ENCODE measurements at places on chromosomes 13 and 19.

GRCh38 chr19:5434351-5434917 is 20.8 kb upstream of the ZNRF4 start:
- DNase-seq: no peak

DNA sequence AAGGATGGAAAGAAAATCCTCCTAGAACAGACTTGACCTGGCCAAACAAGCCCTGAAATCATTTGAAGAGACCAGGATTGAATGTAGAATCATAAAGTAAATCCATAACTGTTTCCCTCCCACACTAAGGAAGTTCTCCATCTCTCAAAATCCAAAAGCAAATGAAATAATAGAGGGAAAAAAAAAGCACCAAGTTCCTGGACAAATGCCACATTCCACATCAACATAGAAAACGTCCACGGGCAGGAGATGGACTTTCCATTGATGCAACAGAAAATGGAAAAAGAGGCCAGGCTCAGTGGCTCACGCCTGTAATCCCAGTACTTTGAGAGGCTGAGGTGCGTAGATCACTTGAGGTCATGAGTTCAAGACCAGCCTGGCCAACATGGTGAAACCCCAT is 56.2 kb downstream of the INSR start:
- no peak for DNase-seq

DNA sequence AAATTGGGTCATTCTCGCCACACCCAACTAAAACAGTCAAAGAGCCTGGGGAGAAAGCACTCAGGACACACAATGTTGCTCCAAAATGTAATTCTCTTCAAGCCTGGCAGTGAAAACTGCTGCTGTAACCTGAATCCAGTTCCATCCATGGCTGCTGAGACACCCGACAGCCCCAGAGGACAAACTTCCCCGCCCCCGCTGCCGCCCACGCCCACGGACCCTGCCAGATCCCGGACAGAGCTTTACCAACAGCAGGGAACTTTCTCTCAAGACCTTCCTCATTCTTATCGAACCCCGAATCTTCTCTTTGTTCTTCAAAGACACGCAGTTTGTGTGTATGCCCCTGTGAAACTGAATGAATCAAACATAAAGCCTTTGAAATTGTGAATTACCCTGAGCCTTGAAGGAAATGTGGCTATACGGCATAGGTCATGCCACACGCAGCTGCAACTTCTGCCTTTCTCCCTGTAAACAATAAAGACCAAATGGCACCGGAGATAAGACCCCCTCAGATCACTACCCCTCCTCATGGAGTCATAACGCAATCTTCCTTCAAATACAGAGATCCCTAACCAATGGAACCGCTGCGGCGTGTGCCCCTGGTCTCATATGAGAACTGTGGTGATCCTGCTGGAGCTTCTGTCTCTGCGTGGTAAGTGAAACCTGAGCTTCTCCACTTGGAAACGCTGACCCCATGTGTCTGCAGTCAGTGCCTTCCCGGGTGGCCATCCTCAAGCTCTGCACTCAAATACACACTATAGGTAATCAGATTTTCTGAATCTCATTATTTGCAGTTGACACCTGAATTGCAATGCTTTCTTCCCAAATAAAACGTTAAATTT is 4.8 kb upstream of the LAMP1 start:
- no peak for DNase-seq

DNA sequence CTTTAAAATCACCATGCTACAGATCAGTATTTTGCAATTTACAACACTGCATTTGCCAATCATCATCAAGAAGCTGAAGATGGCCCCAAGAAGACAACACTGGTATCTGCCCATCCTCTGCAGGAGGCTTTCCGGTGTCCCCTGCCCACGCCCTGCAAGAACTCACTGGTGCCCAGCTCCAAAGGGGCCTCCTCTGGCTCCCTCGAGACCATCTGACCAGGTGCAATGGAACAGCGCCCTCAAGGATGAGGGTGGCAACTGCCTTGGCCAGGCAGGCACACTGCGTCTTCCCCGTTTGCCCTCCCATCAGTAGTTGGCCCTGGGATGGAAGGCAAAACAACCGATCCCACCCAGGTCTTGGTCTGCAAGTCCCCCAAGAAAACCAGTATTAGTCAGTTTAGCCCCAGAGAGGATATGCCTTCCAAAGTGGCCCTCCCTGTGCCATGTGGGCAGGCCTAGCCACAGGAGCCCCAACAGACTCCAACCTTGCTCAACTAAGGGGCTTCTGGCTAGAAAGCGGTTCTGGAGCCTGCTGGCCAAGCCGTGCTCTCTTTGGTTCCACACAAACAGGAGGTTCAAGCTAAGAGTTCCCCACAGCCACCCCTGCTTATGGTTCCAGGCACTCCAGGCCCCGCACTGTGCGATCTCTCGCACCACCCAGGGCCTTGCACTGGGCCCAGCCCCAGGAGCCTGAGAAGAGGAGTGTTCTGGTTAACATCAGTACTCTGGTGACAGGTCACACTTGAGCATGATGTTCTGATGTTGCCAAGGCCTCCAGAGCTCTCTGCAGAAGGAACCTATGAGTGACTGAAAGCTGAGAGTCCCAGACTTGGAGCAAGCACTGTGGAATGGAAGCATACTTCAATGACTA is 4.7 kb downstream of the PCID2 start:
- DNase-seq: no peak

All from stimulated activated CD4-positive, alpha-beta T cell treated with anti-CD3 and anti-CD28 coated beads, Interleukin-2, amount 100 ng/mL, for 48 hours (primary cell).